Osteoblast (primary cell): ENCODE measurements at places on chromosomes 6 and 20. TPM values are rescaled to one million over a fixed set of nuclear protein-coding genes. Genes with fewer than 3 reads are reported as not detected.

ETV7 gene
- total RNA-seq: 3.3 and 3.5 TPM in 2 replicates

GPR6 gene
- not detected in 2 replicates for total RNA-seq

STMN3 gene
- total RNA-seq: 1.1 and 2.1 TPM in 2 replicates

OGFRL1 gene
- 15.9 and 18.0 TPM in 2 replicates for total RNA-seq

PTCRA gene
- total RNA-seq: not detected in 2 replicates

ANGPT4 gene
- total RNA-seq: under 0.01 TPM in 2 replicates

CDH26 gene
- total RNA-seq: under 0.01 and 0.29 TPM in 2 replicates

ARFGEF3 gene
- total RNA-seq: under 0.01 TPM in 2 replicates

HLA-DMB gene
- 2.2 and 8.3 TPM in 2 replicates for total RNA-seq

WFDC10B gene
- not detected in 2 replicates for total RNA-seq

WFDC12 gene
- total RNA-seq: not detected in 2 replicates

NFYA gene
- 8.0 and 9.4 TPM in 2 replicates for total RNA-seq

CDSN gene
- total RNA-seq: not detected in 2 replicates

RBBP8NL gene
- total RNA-seq: not detected in 2 replicates

- DNase-seq: no peak
These were observed 110.6 kb upstream of the TENT5A start for GRCh38 chr6:81863123-81863522.

DNA sequence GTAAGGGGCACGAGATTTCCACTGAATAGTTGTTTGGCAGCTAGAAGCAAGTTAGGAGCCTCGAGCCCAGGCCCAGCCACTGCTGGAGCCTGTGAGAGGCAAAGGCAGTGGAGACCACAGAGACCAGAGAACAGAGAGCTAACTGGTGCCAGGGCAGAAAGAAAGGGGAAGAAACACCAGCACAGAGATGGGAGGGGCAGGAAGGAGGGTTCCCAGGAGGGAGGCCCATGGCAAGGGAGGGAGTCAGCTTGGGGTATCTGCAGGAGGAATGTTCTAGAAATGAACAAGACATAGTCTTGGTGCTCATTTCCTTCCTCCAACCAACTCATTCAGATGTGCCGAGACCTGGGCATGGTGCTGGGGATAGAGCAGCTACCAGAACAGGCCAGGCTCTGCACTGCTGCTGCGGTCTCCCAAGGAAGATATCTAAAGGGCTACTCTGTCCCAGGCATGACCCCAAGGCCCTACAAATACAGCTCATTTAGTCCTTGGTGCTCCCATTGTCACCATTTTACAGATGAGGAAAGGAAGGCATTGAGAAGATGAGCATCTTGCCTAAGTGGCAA lies 10.7 kb downstream of the ANGPT4 start:
- no peak for DNase-seq

- no peak for DNase-seq
These were observed 53.3 kb downstream of the PLEKHG1 start for GRCh38 chr6:150652848-150653613.

DNA sequence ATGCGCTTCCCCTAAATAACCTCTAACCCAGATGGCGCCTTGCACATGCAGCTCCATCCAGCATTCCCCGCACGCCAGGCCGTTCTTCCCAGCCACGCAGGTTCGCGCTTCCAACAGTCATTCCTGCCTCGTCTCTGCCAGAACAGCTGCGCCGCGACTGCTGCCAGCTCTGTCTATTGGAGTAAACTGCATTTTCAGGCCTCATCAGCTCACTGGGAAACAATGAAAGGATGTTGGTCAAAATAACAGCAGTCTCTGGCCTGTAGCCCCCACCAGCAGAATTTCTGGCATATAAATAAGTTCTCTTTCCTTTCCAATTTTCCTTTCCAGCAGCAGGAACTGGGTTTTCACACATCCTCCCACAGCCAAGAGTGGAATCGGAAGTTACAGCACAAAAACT lies 14.6 kb downstream of the NRSN1 start:
- peak; percentile 17 for DNase-seq

- no peak for DNase-seq
These were observed 44.3 kb downstream of the KCNS1 start for GRCh38 chr20:45056473-45057173.

GRCh38 chr20:50578778-50579165 lies 68.6 kb downstream of the PTPN1 start:
- no peak for DNase-seq

- no peak for DNase-seq
These were observed 723 bp downstream of the COL11A2 start for GRCh38 chr6:33191383-33192104.

DNA sequence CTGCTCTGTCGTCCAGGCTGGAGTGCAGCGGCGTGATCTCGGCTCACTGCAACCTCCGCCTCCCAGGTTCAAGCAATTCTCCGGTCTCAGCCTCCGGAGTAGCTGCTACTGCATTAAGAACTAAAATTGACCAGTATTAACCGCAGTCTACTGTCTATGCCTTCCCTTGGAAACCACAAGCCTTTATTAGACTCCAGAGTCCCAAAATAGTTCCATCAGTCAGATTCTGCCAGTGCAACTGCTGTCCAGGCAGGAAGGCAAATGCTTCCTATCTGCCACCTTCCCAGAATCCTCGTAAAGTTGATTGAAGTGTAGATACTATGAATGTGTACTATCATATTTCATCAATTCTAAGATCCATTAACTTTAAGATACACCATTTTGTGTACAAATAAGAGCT lies 16.7 kb downstream of the KAT14 start:
- DNase-seq: no peak

GRCh38 chr6:53432318-53433161 lies 83.8 kb upstream of the ELOVL5 start:
- DNase-seq: peak; percentile 37

GRCh38 chr6:1810880-1811279 lies 201.2 kb downstream of the FOXC1 start:
- peak; percentile 59 for DNase-seq

- DNase-seq: peak; percentile 21
These were observed 5.6 kb downstream of the SRSF3 start for GRCh38 chr6:36599791-36600209.

GRCh38 chr6:167501831-167502385 lies 177.0 kb downstream of the TTLL2 start:
- DNase-seq: peak; percentile 79

DNA sequence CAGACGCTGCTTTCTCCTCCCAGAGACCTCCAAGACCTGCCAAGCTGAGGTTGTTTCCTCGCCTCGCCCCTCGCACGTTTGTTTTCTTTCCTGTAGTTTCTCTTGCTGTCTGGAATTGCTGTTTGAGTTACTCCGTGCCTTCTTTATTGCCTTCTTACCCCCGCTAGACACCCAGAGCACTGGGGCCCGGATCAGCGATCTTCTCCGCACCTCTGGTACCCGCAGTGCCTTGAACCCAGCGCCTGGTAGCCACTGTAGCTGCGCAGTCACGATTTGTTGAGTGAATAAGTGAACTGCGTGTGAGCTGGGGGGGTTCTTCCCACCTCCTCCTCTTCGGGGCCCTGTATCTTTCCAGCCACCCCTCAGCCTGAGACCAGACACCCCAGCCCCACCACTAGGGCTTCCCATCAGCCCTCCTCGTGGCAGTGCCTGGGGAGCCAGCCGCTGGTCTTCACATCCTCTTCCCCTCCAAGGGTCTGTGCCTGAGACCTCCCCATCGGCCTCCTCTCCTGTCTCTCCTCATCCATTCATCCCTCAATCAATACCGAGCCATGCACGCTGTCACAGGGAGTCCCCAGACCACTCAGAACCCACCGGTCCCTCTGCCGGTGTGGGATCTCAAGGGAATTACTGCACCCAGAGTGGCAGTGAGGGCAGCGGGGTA lies 849 bp upstream of the BMP7 start:
- DNase-seq: no peak

- DNase-seq: no peak
These were observed 36.2 kb downstream of the DCDC2 start for GRCh38 chr6:24321538-24322162.

DNA sequence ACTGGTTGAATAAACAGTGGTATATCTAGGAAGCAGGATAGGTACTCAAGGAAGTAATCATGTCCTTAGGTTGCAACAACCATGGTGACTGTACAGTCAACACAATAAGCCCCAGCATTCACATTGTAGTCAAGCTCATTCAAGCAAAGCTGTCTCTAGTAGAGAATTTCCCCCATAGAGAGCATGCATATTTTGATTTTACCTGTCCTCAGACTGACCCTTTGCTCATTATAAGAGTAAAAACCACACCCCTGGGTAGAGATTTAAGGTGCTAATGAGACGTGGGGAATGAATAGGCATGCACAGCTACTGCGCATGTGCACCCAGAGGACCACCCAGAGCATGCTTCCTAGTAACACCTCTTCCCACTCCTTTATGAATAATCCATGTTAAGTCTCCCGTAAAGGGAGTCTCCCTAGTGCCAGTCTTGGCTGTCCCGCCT lies 6.1 kb upstream of the RNF8 start:
- DNase-seq: no peak

- peak; percentile 94 for DNase-seq
These were observed 45.2 kb upstream of the NT5E start for GRCh38 chr6:85404564-85405174.

- DNase-seq: peak; percentile 18
These were observed 429 bp downstream of the AMD1 start for GRCh38 chr6:110874880-110875547.

GRCh38 chr6:42764911-42765648 lies 16.8 kb upstream of the BICRAL start:
- DNase-seq: no peak

GRCh38 chr20:11929947-11930346 lies 12.3 kb downstream of the BTBD3 start:
- DNase-seq: no peak

DNA sequence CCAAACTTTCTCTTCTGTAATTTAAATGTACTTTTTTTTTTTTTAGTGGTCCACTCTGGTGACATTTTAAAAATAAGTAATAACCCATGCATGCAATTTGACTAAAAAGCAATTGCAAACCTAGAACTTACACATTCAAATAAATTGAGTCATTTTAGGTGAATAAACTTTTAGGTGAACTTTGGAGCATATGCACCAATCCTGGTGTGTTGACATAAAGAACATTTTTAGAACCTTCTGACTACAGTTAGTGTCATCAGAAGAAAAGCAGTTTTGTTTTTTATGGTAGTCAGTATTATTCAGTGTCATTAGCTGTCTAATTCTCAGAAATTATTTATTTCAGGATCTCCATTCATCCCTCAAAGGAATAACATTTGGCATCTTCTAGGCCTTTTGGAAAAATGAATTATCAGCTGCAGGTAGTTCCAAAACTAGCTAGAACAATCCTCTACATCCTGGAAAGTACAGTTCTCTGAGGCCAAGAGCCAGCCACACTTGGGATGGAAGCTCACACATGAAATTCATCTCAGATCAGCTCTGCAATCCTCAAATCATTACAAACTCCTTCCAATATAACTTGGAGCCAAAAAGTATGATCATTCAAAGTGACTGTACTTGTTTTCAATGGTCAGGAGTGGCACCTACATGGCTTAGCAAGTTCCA lies 38.5 kb upstream of the SIM1 start:
- DNase-seq: no peak

GRCh38 chr6:141105481-141105880 lies 1027.2 kb upstream of the GJE1 start:
- DNase-seq: no peak

GRCh38 chr6:781350-781961 lies 88.5 kb upstream of the EXOC2 start:
- DNase-seq: no peak

GRCh38 chr6:34953061-34954025 lies 64.3 kb downstream of the ANKS1A start:
- peak; percentile 73 for DNase-seq

DNA sequence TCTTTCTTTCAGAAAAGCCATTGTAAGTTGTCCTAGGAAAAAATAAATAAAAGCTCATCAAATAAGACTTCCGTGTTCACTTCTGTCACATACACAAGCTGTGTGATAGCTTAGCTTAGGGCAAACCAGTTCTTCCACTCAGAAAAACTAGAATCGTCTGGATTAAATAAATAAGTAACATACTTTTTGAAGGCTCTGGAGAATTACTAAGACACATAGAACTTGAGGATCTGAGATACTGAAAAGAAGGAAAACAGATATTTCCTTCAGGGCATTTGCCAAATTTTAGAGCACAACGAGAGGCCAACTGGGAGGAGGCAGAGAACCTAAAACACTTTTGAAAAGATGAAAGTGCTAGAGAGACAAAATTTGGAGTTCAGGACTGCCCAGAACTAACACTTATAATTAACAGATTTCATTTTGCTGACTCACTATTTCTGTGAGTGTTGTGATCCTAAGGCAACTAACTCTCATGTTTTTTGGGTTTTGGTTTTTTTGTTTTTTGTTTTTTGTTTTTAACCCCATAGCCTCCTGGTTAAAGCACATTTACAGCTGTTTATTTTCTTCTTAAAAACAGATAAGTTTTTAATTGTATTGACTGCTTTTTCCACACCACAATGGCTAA lies 38.7 kb upstream of the THEMIS start:
- peak; percentile 69 for DNase-seq

GRCh38 chr6:138287144-138287955 lies 69.1 kb upstream of the PBOV1 start:
- DNase-seq: no peak

GRCh38 chr20:3786665-3787323 lies at the start of gene CENPB:
Gene CENPB, minus strand, starts transcription at chr20:3786740. Its CDS starts 257 bp downstream, at chr20:3786483.
- DNase-seq: peak; percentile 100

DNA sequence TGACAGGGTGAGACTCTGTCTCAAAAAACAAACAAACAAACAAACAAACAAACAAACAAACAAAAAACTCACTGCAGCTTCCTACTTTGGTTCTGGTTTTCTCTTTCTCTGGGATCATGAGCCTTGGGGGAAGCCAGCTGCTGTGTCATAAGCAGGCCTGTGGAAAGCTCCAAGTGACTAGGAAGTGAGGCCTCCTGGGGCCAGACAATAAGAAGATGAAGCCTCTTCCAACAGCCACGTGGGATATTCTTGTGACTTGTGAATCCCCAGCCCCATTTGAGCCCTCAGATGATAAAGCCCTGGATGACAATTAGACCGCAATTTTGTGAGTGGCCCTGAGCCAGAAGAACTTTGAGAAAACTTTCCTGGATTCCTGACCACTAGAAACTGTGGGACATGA lies 11.4 kb downstream of the HLA-A start:
- DNase-seq: no peak

- no peak for DNase-seq
These were observed 31.6 kb downstream of the CNR1 start for GRCh38 chr6:88134575-88134974.
